ENCODE measurements at places on chromosomes 12 and 14. TPM values are rescaled to one million over a fixed set of nuclear protein-coding genes. Genes with fewer than 3 reads are reported as not detected.

The RIC8B gene
- total RNA-seq = 12.7 TPM

DNA sequence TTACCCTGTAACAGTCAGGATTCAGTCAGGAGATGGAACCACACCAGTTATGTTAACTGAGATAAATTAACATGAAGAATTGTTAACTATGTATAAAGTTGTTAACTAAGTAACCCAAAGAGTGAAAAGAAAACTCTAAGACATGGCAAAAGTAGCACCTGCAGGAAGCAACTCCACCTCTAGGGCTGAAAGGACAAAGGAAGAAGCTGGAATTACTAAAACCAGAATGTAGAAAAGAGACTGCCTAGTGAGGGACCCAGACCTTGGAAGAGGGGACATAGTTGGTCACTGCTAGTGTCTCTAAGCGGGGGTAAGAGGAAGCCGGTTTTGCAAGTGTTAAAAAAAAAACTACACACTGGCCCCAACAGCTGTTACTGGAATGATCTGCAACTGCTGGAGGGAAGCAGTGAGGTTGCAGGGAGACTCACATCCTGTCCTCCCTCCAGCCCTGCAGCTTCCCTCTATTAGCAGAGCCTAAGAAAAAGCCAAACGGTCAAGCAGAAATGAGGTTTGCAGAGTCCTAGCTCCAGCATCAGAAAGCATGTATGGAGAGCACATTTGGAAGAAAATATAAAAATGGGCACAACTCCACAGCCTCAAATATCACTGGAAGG is 39.8 kb downstream of the GPR135 start:
- DNase-seq = peak; percentile 68

- no peak for DNase-seq
Observed at GRCh38 chr14:90467501-90467900, 70.7 kb downstream of the CALM1 start.

- DNase-seq = peak; percentile 61
Observed at GRCh38 chr14:55430024-55430690, 10.3 kb downstream of the TBPL2 start.

DNA sequence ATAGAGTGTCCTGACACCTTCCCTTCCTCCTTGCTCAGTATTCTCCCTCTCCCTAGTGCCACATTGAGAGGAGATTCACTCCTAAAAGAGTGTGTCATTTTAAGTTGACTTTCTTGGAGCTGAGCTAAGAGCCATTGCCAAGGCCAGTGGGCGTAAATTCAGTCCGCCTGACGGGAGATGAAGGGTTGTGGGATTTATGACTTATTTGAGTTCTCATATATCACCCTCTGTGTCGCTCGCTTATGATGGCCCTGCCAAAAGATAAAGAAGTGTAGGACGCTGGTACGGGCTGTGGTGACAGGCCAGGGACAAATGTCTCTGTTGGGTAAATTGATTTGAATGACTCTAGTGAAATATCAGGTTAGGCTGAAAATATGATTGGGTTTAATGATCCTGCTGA is 867.4 kb downstream of the NRXN3 start:
- DNase-seq = no peak

- DNase-seq = no peak
Observed at GRCh38 chr14:72524295-72524629, 369.6 kb downstream of the DPF3 start.

GRCh38 chr12:50841716-50842531 is 802 bp upstream of the TMPRSS12 start:
- DNase-seq = no peak

The WDHD1 gene
- 14.8 TPM for total RNA-seq

Measured in HT1080 (cell line).